ENCODE measurements at places on chromosomes 7 and 10. TPM values are rescaled to one million over a fixed set of nuclear protein-coding genes. Genes with fewer than 3 reads are reported as not detected.

Gene CFAP43
- total RNA-seq = under 0.01 TPM

Gene TSC22D4
- 25.8 TPM for total RNA-seq

Gene WNT8B
- total RNA-seq = not detected

Gene MYH16
- total RNA-seq = 0.22 TPM

Gene ACTR3C
- total RNA-seq = 8.3 TPM

Gene ASB10
- not detected for total RNA-seq

Gene NET1
- total RNA-seq = 19.4 TPM

Gene PRR15
- not detected for total RNA-seq

Gene BAMBI
- total RNA-seq = 3.0 TPM

- DNase-seq = no peak
These were observed 201.0 kb downstream of the CALN1 start for GRCh38 chr7:72211175-72211574.

GRCh38 chr7:150368096-150368883, at the start of gene REPIN1:
TSS of gene REPIN1 (plus strand) at chr7:150368822. CDS start at chr7:150369712, 890 bp downstream.
- DNase-seq = peak; percentile 95

DNA sequence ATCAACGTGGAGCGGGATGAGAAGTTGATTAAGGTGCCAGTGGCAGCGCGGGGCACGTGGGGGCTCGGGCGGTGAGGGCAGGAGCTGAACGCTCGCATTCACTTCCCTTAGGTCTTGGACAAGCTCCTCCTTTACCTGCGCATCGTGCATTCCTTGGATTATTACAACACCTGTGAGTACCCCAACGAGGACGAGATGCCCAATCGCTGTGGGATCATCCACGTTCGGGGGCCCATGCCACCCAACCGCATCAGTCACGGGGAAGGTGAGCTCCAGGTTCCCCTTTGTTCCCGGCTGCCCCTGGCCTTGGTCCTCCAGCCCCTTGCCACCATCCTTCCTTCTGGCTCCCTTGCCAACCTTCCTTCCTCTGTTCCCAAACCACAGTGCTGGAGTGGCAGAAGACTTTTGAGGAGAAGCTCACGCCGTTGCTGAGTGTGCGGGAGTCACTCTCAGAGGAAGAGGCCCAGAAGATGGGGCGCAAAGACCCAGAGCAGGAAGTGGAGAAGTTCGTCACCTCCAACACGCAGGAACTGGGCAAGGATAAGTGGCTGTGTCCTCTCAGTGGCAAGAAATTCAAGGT, 2.5 kb downstream of the UFSP1 start:
- DNase-seq = no peak

Data from lung microvascular endothelial cell (primary cell).